ENCODE measurements at places on chromosomes 16 and 17.

GRCh38 chr16:79595231-79595641 is 5.3 kb downstream of the MAF start:
- DNase-seq: no peak

DNA sequence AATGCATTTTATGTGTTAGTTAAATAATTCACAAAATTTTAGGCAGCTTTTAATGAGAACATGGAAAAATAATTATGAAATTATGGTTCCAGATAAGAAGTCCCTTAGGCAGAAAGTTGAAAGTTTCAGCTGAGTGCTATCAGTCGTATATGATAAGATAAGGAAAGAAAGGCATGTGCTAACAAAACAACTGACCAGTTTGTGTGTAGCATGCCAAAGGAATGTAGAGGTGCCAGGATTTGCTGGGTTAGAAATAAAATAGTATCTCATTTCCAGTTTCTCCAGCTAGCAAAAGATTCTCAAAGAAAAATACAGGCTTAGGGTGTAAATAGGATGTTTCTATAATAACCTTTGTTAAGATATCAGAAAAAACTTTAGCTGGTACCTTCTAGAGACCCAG is 1044.5 kb upstream of the CDH8 start:
- no peak for DNase-seq

GRCh38 chr16:10325783-10326543 is 59.9 kb upstream of the ATF7IP2 start:
- DNase-seq: no peak

GRCh38 chr16:4654011-4654963 is 29.7 kb downstream of the MGRN1 start:
- DNase-seq: no peak

DNA sequence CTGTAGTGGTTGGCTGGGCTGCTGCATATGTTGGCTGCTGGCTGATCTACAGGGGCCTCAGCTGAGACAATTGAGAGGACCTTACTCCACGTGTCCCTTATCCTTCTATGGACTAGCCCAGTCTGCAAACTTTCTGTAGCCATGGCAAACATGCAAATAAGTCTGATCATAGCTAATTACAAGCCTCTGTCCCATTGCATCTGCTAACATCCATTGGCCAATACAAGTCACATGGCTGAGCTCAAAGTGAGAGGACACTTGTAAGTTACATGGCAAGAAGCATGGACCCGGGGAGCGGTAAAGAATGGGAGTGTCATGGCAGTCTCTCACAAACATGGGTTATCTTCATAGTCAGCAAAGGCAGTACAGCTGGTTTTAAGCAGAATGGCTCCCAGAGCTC is 11.6 kb upstream of the IL4R start:
- no peak for DNase-seq

DNA sequence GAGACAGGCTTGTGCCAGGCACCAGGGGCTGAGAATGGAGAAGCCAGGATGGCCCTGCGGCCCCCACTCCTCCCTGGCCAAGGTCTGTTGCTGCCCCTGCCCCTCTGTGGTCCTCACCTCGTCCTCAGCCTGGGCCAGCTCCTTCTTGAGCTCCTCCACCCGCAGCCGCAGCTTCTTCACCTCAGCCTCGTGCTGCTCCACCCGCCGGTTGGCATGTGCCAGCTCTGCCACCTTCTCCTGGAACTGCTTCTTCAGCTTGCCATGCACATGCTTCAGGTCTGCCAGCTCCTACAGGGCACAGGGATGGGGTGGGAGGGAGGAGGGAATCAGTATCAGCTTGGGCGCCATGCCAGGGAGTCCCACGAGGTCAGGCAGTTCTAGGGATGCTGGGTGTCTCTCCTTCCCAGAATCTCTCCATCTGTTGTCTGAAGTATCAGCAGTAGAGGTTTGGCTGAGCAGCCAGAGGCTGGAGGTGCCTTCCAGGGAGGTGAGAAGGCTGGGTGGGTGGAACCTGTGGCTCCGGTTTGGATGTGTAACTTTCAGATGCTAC is 20.1 kb downstream of the CCDC102A start:
- no peak for DNase-seq

DNA sequence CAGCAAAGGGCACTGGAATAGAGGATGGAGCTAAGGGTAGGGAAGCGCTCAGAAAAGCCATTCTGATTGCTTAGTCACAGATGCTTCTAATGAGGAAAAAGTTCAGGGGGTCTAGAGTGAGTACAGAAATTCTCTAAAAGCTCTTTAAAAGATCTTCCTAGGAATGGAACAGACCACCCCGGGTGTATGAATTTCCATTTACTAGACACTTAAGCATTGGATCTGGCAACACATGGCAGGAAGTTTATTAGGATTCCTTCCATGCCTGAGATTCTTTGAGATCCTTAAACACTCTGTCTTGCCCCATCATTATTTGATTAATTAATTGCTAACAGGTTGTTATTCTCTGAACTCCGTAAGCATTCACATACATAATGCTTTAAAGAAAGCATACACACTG is 8.5 kb downstream of the KRTAP9-7 start:
- DNase-seq: peak; percentile 44

DNA sequence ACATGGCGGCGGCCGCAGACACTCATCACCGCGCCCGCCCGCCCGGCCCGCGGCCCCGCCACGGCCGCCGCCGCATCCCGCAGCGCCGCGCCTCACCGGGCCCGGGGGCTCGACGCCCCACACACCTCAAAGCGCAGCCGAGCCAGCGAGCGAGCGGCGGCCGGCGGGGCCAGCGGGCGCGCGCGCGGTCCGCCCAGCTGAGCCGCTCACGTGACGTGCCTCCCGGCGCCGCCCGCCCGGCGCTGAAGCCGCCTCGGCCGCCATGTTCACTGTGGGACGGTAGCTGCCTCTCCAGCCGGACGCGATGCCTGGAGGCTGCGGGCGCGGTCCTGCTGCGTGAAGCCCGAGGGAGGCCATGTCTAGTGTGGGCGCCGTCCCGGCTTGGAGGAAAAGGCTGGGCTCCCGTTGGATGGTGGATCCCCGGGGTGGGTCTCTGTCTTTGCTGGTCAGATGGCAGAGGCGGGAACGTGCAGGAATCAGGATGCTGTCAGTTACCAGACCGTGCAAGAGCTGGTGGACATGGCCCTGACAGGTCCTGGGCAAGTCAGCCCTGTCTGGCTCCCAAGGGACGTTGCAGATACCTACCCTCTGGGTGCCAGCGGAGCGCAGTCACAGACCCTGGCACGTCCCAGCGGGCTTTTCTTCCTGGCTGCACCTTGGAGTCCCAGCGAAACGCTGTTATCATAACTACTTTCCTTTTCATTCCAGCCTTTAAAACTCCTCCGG is at the start of gene USP31:
USP31 (minus strand) TSS at position 186 of the 726 bp plus-strand sequence; CDS start at position 4, 182 bp downstream.
- peak; percentile 97 for DNase-seq

DNA sequence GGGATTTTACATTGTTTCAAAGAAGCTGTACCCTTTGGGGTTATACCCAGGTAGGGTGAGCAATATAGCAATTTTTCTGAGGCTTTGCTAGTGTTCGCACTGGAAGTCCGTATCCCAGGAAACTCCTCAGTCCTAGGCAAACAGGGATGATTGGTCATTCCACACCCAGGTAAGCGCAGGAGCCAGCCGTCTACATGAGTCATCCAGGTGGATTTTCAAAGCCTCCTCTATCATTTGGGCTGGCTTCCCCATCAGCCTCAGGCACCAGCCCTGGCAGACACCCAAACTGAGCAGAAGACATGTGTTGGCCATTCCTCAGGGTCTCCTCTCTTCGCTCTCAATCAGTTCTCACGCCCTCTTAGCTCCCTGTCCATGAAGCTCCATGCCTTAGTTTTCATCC is 135.6 kb downstream of the AIPL1 start:
- DNase-seq: no peak
